Hematopoietic multipotent progenitor cell treated with erythropoietin and hydrocortisone succinate and interleukin-3 and kit ligand, for 15 days (in vitro differentiated cells): ENCODE measurements at places on chromosomes 3 and 15.

GRCh38 chr15:38377636-38378035 lies 76.3 kb upstream of the FAM98B start:
- no peak for DNase-seq

DNA sequence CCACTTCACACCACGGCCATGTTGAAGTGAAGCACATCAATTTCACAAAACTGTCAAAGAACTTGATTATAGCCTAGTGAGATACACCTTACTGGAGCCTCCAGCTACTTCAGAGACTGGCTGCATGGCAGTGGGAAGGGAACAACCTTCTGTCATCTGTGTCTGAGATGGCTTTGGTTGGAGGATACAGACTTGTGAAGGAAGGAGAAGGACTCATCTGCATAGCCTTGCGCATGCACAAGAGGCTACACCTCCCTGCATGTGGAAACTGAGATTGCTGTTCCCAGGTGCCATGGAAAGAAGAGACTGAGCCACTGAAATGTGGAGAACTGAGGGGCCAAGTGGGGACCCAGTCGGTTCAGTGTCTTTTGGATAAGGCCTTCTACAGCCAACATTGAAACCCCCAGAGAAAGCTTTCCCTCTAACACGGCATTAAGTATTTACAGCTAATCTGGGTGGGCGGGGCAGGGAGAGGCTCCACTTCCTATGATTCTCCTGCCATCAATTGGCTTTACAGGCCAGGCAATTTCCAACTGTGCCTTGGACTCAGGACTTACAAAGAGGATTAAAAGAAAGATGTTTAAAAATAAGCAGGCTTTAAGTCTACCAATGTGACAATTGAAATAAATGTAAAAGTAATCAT lies 58.8 kb downstream of the IL16 start:
- no peak for DNase-seq

DNA sequence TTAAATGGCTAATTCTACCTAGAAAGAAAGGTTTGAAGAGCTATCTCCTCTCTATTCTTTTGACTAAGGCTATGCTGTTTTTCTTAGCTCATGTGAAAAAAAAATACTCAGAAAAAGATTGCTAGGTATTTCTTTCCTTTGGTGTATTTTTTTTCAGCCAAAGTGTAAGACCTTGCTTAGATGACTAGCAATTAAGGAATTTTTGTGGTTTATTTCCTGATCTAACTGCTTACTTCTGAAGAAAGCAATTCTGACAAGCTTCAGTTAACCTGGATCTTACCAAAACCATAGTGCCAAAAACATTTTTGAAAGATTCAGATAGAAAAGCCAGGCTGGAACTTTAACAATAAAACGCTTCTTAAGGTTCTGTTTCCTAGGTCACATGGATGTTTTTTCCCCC lies 315.6 kb downstream of the SOX2 start:
- DNase-seq, result no peak

DNA sequence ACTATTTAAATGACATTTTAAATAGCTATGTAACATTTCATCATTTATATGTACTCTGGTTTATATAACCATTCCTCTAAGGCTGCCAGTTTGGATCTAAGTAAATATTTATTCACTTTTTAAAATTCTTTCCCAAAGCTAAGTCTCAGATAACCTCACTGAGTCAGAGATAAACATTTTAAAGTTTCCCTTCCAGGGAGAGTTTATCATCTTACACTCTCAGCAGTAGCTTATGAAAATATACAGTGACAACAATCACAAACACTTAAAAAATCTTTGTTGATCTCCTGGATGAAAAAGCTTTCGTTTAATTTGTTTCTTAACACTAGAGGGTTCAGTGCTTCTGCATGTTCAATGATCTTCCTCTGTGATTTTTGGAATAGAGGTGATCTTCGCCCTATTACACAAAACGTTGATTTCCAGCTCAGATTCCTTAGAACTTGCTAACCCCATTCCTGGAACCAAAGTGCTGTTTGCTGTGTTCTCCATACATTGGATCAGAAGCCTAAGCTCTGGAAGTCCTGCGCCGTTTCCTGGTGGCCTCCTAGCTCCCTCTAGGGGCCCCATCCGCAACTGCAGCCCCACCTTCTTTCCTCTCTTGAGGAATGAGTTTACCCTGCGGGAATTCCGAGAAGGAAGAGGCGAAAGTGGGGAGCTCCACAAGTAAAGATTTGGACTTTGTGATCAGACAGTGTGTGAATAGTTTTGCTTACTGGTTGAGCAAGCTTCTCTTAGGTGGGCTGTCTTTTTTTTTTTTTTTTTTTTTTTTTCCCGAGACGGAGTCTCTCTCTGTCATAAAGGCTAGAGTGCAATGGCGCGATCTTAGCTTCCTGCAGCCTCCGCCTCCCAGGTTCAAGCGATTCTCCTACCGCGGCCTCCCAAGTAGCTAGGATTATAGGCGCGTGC lies 29.3 kb upstream of the SACM1L start:
- peak; percentile 62 for DNase-seq

DNA sequence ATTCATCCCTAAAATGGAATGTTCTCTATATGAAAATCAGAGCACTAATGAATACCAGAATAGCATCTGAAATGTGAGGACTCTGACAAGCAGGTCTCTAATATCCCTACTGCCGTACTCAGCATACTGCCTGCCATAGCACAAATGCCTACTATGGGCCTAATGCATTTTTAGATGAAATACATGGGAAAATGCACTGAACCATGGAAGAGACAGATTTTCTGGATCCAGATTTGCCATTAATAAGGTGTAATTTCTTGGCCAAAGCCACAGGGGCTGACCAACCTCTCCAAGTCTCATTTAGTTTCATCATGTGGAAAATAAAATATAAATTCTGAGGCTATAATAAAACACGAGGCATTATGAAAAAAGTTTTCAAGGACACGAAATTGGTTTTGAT lies 123.8 kb downstream of the CBLB start:
- DNase-seq, result no peak

GRCh38 chr3:14256046-14256445 lies 77.4 kb downstream of the LSM3 start:
- no peak for DNase-seq

GRCh38 chr15:90840157-90840855 lies 28.1 kb upstream of the FURIN start:
- DNase-seq, result no peak

GRCh38 chr3:186883686-186884058 lies 41.2 kb downstream of the ADIPOQ start:
- DNase-seq, result no peak

DNA sequence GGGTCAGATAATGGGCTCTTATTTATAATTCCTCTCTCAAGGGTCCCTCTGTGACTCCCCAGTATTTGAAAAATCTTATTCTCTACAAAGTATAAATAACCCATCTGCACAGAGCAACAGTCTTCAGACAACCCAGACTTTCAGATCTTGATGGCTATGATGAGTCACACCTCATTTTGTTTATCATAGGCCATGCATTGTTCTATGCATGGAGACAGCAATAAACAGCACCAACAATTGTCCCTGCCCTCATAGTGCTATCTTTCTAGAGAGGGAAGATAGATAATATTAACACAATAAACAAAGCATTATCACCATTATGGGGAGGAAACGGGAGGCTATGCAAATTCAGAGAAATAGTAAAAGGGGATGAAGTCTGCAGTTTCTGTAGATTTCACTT lies 13.4 kb downstream of the FHIT start:
- DNase-seq, result no peak

DNA sequence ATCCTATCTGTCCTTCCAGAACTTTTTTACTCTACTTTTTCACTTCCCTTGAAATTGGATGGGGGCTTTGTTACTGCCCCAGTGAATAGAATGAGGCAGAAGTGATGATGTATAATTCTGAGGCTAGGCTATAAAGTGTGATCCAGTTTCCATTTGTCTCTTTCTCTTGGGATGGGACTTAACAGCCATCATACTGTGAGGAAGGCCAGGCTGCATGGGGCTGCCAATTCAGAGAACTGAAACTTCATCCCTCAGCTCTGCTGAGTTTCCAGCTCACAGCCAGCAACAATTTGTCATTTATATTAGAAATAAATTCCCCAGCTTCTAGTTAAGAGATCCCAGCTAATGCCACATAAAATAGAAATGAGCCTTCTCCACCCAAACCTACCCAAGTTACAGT lies 504.0 kb upstream of the TGFBR2 start:
- no peak for DNase-seq

DNA sequence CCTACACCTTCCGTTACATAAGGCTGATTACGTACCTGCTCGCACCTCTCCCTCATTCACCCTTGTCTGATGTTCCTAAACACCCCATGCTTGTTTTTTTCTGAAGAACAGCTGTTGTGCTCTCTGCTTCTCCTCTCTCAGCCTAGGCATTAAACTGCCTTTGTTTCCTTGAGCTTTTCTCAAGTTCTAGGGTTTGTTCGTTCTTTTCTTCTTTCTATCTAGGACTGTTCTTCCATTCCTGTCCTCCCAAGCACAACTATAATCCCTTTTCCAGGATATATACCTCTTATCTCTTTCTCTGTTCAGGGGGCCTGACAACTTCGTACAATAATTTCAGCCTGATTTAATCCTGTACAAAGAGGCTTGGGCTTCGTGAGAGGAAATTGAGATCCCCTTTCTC lies 11.4 kb downstream of the SYN2 start:
- no peak for DNase-seq

DNA sequence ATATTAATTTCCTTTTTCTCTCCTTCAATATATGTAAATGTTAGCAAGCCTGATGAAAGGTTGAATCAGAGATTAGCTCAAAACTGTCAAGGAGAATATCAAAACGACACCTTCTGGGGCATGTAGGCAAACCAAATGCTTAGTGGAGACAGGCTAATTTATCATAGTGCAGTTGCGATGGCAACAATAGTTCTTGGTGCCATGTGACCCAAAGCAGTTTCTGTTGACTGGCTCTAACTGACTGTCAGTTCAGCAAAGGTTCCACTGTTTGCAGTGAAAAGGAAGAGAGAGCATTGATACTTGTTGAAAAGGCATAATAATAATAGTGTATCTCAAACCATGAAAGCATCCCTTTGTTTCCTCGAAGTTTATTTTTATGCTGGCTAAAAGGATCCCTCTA lies 513.9 kb downstream of the NLGN1 start:
- no peak for DNase-seq

- DNase-seq, result no peak
These were observed 12.8 kb upstream of the CSRNP1 start for GRCh38 chr3:39166134-39166710.

- DNase-seq, result no peak
These were observed 32.1 kb upstream of the TRPM7 start for GRCh38 chr15:50718700-50719125.

GRCh38 chr3:41198526-41198925 lies 779 bp upstream of the CTNNB1 start:
- DNase-seq, result no peak

- no peak for DNase-seq
These were observed 51.1 kb downstream of the UACA start for GRCh38 chr15:70712271-70712670.

DNA sequence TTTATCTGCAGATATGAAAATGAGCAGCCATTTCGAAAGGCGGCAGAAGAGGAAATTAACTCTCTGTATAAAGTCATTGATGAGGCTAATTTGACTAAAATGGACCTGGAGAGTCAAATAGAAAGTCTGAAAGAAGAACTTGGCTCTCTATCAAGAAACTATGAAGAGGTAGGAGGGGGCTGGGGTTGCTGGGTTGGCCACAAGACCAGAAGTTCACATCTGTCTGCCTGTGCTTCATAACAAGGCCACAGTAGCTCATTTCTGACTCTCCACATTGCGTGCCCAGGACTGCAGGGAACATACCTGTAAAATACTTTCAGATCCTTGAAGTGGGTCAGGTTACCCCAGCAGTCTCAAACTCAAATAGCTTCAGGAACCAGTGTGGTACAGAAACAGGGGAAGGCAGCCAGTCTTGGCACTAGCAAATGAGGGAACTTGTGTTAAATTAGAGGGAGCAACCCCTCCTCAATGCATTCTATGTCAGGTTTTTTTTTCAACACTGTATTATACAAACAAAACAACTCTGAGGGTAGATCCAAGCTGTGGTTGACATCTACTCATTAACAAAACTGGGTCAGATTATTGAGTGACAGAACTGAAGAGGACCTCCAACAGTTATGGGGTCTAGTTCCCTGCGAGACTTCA lies 48.7 kb downstream of the BFSP2 start:
- DNase-seq, result no peak

GRCh38 chr3:112230033-112230432 lies 64.0 kb downstream of the SLC9C1 start:
- no peak for DNase-seq

- no peak for DNase-seq
These were observed 37.0 kb downstream of the ATP8B4 start for GRCh38 chr15:50082066-50082465.

GRCh38 chr3:187773233-187774184 lies 28.2 kb upstream of the BCL6 start:
- no peak for DNase-seq

- DNase-seq, result no peak
These were observed 15.5 kb downstream of the ZIC4 start for GRCh38 chr3:147390589-147391569.

DNA sequence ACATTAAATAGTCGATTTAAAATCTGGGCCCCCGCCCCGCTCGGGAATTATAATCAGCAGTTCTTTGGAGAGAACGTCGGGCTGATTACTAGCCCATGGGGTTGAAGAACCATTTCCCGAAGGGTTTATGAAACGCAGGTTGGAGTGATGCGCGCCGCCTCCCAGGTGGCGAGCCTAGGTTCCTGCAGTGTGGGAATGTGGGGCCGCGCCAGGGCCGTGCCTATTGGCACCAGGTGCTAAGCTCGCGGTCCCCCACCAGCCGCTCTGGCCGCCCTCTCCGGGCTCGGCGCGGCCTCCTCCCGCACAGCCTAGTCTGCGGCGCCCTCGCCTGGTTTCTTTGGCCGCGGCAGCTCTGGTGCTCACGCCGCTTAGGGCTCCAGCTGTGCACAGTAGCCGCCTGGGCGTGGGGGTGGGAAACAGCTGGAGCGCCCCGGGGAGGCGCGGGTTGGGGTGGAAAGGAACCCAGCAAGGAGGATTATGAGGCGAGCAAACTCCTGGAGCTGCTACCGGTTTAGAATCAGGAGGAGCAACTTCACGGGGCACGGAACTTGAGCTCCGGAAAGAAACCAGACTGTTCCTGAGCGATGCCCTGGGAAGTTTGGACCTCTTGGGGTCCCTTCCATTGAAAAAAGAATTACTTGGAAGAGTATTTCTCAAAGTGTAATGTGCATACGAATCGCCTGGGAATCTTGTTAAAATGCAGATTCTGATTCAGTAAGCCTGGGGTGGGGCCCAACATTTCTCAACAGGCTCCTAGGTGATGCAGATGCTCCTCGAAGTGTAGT lies 5.6 kb upstream of the MECOM start:
- no peak for DNase-seq

DNA sequence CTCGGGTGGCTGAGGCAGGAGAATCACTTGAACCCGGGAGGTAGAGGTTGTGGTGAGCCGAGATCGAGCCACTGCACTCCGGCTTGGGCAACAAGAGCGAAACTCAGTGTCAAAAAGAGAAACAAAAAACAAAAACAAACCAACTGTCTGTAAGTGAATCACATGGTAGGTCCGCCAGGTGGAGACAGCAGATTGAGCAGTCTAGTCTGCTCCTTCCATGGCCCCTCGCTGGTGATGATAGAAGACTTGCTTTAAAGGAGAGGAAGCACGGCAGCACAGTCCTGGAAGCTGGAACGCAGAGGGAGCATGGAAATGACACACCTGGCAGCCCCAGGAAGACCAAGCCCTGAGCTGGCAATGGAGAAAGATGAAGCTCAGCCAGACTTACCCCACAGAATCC lies 31.4 kb upstream of the MGLL start:
- no peak for DNase-seq

GRCh38 chr3:151282921-151283320 lies 4.6 kb upstream of the P2RY14 start:
- peak; percentile 53 for DNase-seq

GRCh38 chr3:109278546-109278945 lies 37.8 kb downstream of the DPPA2 start:
- no peak for DNase-seq
